Germinal center (tissue), 1 donor: ENCODE measurements at places on chromosomes 12 and 14.

GRCh38 chr14:31229638-31230572 lies 22.3 kb upstream of the HECTD1 start:
- no peak for DNase-seq

GRCh38 chr14:51328064-51328771 lies 88.2 kb downstream of the TMX1 start:
- DNase-seq, result no peak

DNA sequence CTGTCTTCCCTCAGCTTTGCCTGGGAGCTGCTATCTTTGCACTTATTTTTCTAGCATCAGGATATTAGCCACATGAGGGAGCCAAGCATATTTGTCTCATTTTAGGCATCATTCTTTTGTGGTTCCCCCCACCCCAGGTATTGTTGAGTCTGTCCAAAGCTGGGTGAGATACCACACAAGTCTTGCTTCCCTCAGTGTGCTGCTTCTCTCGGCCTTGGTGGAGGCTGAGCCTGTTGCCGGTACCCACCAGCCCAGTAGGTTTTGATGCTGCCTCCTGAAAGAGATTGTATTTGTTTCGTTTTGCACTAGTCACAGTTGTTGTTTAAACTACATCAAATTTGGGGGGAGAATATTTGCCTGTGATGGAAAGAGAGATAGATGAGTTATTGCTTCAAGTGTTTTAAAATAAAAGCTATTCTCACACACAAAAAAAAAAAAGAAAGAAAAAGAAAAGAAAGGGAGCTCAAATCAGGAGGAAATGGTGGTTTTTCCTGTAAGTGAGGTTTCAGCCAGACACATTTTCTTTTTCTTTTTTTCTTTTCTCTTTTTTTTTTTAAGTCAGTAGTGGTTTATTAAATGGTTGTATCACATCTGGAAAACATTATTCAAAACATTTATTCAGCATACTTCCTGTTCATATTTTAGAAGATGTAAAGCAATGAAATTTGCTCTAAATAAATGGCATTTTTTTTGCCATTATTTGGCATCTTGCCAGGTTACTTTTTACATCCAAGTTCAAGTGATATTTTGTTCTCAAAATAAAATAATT lies 58.5 kb downstream of the SLC4A8 start:
- peak; percentile 43 for DNase-seq

DNA sequence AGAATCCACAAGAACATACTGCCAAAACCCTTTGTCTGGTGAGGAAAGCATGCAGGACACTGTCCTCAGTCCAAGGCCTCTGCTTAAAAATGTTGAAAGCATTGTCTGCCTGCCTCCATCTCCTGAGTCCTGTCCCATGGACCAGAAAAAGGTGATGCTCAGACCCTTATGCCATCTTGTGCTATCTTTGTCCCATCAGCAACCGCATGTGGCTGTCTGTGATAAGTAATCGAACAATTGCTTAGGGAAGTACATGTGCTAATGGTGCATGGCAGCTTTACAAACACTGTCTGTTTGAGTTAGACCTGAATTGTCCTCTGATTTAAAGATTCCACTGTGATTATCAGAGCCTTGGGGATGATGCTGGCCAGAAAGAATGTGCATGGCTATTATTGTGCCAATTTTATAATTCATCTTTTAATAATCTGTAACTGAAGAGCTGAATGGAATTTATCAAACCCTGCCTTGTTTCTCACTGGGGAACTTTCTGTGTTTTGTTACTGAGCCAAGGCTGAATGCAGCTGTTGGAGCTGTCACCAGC lies 177.5 kb downstream of the DACT1 start:
- DNase-seq, result no peak

GRCh38 chr12:26461776-26462175 lies 266.4 kb downstream of the SSPN start:
- no peak for DNase-seq

GRCh38 chr14:95756127-95756526 lies 42.2 kb upstream of the TCL1A start:
- no peak for DNase-seq
